ENCODE measurements at places on chromosomes 16 and 17.

DNA sequence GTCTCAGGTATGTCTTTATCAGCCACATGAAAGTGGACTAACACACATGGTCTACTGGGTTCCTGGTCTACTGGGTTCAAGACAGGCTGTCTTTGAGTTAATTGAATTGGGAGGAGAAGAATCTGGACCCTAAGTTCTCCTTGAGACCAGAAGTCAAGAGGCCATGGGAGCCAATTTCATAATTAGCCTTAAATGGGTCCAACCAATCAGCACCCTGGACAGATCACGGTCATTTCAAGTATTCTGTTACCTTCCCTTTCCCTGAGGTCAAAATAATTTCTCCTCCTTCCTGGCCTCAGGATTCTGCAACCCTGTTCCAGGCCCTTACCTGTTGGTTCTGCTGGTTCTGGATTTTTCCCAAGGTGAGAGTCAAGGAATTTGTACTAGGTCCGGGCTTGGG lies 23.8 kb downstream of the OSBPL7 start:
- DNase-seq = no peak

DNA sequence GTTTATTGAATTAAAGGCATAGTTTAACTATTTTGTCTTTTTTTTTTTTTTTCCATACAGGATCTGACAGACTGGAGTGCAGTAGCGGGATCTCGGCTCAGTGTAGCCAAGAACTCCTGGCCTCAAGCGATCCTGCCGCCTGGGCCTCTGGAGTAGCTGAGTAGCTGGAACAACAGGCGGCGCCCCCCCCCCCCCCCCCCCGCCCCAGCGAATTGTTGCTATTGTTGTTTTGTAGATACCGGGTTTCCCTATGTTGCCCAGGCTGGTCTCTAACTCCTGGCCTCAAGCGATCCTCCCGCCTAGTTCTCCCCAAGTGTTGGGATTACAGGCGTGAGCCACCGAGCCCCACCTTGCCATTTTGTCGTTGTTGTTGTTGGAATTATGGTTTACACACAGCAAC lies 1.3 kb upstream of the CENPV start:
- DNase-seq = no peak

DNA sequence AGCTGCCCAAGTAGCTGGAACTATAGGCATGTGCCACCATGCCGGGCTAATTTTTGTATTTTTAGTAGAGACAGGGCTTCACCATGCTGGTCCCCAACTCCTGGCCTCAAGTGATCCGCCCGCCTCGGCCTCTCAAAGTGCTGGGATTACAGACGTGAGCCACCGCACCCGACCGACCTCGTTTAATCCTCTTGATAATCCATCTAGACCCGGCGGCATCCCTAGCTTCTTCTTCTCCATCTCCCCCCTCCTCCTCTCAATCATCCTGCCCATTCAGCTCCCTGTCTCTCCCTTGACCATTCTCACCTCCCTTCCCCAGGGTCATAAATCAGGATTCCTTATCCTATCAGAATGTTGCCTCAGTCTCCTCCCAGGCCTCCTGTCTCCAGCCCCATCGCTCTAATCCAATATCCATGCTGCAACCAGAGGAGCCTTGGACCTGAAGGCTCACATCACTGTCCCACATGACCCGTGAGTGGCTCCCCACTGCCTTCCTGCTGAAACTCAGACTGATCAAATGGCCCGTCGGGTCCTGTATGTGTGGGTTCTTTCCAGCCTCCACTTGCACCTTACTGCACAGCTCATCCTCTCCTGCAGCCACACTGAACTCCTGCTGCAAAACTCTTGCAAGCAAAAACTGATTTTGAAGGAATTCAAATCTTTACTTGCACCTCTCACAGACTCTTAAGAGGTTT lies 74.1 kb upstream of the CDH5 start:
- no peak for DNase-seq

DNA sequence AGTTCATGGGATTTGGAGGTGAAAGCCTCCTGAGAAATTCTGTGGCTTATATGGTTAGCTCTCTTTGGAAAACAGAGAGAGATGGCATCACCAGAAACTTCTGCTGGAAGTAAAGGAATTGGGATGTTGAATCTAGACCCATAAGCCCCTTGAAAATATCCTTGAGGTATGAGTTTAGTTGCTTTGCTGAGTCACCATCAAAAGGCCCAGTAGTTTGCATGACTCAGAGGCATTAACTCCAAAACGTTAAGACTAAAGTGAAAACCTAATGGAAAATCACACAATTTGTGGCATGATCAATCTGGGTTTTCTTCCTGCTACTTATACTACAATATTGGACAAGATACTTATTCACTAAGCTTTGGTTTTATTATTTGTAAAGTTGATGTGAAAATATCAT lies 349.2 kb upstream of the SALL1 start:
- peak; percentile 57 for DNase-seq

DNA sequence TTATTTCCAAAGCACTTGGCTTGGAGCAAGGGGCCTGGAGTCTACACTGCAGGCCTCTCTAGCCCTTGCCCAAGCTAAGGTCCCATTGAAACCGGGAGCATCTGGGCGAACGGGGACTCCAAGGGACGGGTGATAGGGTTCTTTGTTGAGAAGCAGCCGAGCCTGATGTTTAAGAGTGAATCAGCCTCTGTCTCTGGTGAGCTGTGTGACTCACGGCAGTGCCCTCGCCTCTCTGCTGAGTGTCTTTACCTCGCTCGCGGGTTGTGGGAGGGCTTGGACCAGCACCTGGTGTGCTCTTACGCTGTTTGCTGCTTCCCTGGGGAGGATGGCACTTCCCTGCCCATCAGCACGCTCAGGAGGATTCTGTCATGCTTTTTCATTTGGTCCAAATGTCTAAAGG lies 1.3 kb downstream of the HGS start:
- DNase-seq = peak; percentile 84

DNA sequence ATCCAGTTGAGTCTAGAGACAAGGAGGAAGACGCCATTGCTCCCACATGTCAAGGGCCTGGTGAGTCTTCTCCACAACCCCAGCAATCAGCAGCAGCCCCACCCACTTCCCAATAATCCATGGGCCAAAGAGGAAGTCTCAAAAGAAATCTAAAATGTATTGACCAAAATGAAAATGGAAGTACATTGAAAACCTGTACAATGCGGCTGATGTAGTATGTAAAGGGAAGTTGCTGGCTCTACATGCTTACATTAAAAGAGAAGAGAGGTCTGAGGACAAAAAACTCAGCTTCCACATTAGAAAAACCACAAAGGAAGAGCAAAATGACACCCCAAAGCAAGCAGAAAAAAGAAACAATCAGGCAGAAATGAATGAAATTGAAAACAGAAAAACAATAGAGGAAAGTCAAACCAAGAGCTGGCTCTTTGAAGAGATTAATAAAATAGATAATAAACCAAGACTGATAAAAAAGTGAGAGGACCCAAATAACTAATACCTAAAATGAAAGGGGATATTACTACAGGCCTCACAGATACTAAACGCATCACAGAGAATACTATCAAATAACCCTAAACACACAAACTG lies 100.6 kb upstream of the METRNL start:
- DNase-seq = no peak

DNA sequence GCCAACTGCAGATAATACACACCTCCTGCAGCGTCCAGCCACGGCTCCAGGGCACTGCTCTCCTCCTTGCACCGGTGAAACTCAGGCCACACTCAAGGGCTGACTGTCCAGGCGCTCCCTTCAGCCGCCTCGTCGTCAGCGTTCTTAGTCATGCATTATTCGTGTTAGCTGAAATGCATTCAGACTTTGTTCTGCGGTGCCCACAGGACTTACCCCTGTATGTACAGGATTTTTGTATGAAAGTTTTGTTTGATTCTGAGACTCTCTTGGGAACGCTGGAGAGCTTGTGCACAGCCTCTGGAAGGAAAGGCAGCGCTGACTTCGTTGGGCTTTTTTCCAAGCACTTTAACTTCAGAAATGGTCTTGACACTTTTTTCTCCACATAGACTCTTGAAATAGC lies 22.1 kb downstream of the CIBAR2 start:
- DNase-seq = no peak

GRCh38 chr16:79185711-79186110 lies 414.8 kb downstream of the MAF start:
- DNase-seq = no peak

DNA sequence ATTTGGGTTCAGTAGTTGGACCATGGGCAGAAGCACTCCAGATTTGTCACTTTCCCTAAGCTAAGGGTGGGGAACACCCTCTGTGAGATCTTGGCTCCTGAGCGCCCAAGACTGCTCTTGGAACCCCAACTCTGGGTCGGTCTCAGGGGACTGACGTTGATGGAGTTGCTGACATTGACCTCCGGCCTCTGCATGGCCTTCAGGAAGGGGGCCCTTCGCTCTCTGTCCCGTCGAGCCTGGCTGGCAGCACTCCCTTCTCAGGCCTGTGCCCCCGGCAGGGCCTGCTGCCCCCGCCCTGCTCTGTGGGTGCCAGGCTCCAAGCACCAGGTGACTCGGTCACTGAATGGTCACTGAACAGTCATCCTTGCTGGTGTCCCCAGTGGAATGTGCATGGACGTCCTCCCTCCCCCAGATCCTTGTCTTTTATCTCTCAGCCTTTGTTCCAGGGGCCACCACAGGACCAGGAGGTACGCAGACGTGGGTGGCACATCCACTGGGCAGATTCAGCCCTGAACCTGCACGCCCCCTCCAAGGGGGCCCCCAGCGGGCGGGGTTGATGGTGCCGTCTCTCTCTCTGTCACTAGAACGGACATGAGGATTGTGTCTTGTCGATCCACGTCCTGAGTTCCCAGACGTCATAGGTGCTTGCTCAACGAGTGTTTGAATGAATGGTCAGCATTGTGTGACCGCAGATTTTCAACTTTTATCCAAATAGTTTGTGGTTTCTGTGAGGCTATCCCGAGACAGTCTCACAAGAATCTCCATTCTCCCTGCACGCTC lies 314.5 kb downstream of the SEC14L1 start:
- DNase-seq = peak; percentile 94

DNA sequence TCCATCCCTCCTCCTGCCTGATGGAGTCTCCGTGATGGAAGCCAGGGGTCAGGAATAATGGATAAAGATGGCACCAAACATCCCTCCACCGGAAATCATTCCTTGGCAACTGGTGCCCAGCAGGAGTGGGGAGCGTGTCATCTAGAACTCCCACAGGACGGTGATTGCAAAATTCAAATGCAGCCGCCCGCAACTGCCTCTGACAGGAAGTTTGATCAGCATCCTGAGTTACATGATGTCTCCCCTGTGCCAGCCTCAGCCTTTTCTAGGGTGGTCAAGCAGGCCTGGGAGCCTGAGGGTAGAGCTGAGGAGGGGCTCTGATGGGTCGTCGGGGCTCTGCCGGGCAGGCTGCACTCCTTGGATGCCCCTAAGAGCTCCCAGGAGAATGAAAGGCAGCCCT lies 52.8 kb downstream of the GSG1L start:
- DNase-seq = no peak

GRCh38 chr17:29835435-29836351 lies 94.3 kb downstream of the SSH2 start:
- DNase-seq = no peak

DNA sequence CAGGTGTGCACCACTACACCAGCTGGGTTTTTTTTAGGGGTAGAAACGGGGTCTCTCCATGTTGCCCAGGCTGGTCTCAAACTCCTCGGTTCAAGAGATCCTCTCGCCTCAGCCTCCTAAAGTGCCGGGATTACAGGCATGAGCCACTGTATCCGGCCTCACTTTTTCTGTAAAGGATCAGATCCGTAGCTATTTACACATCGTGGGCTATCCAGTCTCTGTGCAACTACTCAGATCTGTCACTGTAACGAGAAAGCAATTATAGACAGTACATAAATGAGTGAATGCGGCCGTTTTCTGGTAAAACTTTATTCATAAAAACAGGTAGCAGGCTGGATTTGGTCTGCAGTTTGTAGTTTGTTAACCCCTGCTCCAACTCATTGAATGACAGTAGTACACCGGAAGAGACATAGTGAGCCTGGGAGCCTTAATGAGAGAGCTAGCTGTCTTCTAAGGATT lies 44.5 kb downstream of the VMP1 start:
- no peak for DNase-seq

DNA sequence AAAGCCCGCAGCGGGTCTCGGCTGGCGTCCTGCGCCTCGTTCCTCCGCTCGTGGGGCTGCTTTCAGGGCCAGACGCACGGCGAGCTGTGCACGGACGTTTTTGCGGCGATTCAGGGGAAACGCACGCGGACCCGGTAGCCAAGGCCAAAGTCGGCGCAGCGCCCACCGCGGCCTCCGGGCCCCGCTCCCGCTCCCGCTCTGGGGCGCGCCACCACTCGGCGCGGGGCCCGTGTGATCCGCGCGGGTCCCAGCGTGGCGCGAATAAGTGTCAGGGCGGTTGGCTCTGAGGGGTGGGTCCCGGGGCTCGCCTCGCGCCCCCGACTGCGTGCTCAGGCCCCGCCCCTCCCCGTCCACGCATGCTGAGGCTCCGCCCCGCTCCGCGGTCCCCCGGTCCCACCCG lies 694 bp upstream of the TBCD start:
- no peak for DNase-seq

GRCh38 chr17:21286909-21287702 lies 2.6 kb downstream of the MAP2K3 start:
- no peak for DNase-seq

- DNase-seq = no peak
These were observed 421.2 kb downstream of the CDH11 start for GRCh38 chr16:64700628-64701027.

- peak; percentile 92 for DNase-seq
These were observed 20.6 kb downstream of the VPS53 start for GRCh38 chr17:693791-694638.

DNA sequence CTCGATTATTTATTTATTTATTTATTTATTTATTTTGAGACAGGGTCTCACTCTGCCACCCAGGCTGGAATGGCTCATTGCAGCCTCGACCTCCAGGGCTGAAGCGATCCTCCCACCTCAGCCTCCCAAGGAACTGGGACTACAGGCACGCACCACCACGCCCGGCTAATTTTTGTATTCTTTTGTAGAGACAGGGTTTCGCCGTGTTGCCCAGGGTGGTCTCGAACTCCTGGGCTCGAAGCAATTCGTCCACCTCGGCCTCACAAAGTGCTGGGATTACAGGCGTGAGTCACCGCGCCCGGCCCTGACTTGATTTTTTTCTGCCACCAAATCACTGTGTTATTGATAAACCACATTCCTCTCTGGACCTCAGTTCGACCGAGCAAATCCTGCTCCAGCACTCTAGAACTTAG lies 758 bp upstream of the RPL23A start:
- no peak for DNase-seq

DNA sequence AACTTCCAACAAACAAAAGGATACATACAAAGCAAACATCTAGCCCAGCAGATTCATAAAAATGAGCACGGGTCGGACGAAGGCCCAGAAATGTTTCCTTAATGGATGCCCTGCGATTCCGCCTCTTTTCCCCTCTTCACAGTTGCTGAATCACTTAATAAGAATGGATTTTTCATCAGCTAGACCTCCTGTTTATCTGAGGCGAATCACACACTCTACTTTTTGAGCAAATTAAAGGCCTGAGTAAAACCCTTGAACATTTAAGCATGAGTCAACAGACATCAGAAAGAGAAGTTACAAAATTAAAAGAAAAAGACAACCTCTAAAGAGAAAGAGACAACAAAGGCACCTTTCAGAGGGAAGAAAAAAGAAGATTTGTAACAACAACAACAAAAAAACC lies 44.7 kb downstream of the HS3ST3A1 start:
- DNase-seq = peak; percentile 49
